ENCODE measurements at places on chromosomes 6 and 20.

DNA sequence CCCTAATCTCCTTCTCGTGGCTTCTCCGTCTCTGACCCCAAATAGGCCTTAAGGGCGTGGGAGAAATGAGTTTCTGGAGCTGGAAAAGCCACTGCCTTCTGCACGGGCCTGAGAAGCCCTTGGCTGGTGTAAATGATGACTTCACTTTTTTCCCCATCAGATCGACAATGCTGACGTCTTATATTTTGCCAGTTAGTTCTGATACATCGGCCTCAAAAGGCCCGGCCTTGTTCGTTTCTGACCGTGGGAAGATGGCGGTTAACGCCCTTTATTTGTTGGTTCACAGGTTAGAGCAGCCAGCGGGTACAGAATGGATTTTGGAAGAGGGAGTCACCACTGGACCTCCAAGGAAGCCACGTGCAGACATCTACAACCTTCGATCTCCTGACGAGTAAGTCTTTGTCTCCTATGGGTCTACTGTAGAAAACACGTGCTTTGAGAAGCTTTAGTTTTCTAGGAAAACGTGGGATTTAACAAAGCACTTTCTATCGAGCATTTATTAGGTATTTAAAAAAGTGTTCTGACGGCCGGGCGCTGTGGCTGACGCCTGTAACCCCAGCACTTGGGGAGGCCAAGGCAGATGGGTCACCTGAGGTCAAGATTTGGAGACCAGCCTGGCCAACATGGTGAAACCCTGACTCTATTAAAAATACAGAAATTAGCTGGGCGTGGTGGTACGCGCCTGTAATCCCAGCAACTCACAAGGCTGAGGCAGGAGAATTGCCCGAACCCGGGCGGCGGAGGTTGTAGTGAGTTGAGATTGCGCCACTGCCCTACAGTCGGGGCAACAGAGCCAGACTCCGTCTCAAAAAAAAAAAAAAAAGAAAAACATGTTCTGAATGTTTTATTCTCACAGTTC, 1.2 kb upstream of the ZNFX1 start:
- DNase-seq: peak; percentile 26

GRCh38 chr20:19368351-19368750, 155.9 kb downstream of the SLC24A3 start:
- no peak for DNase-seq

DNA sequence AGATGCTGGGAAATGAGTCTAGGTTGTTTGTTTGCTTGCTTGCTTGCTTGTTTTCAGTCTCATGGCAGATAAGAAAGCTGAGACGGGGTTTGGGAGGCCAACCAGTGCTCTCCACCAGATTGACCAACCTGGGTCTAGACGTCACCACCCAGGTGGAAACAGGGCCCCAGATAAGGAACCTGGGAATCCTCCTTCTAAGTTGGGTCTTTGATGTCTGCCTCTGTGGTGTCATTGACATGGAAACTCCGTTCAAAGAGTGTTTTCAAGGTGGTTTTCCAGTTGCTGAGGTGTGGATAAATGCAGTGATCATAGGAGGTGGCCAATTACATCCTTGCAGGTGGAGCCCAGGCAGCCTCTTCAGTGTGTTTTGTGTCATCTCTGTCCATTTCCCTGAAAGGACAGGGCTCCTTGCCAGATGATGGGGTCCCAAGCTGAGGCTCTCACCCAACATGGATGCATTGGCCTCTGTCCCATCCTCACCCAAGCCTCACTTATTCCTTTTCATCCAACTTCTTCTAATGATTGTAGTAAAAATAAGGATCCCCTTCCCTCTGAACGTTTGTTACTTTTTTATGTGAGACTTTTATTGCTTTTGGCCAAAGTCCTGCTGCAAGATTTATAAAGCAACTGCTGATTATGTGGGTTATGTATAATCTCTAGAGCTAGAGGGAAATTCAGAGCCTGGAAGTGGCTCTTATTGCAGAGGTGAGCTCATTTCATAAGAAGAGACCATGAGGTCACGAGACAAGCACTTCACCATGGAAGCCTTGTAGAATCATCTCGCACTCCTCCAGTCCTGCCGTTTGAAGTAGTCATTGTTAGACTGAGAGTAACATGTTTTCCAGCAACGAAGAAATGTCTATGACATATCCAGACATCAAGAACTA, 32.0 kb upstream of the SYNDIG1 start:
- no peak for DNase-seq

GRCh38 chr6:16948396-16948795, 153.5 kb upstream of the STMND1 start:
- DNase-seq: no peak

DNA sequence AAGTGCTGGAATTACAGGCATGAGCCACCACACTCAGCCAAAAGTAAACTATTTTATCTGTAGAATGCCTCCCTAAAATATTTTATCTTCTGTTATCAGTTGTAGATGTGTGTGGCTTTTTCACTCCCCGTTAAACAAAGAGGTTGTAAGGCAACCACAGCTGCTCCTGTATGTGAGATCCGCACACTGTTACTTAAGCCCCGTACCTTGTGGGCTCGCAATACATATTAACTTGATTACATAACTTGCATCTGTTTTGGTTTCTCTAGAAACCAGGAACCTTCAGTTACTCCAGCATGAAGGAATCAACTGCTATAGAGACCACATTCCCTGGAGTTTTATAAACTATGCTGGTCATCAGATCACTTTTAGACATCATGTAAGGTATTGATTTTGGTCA, 420.1 kb upstream of the SLC35B3 start:
- DNase-seq: no peak

DNA sequence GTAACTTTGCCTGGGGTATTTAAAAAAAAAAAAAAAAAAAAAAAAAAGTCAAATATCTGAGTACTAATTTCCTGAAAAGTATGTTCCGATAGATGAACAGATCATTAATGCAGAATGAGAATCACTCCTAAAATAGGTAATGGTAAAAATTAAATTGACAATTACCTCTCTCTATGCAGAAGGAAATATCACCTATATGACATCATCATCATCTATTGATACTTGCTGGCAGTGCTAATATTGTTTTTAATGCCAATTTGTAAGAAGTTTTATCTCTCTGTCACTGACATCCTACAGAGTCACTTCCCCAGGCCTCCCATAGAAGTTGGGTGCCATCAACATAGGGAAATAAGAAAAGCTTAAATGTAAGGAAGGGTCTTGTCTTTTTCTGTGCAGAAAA, 29.9 kb downstream of the ADNP start:
- DNase-seq: no peak

GRCh38 chr6:133749427-133749826, 139.5 kb upstream of the TCF21 start:
- DNase-seq: no peak

DNA sequence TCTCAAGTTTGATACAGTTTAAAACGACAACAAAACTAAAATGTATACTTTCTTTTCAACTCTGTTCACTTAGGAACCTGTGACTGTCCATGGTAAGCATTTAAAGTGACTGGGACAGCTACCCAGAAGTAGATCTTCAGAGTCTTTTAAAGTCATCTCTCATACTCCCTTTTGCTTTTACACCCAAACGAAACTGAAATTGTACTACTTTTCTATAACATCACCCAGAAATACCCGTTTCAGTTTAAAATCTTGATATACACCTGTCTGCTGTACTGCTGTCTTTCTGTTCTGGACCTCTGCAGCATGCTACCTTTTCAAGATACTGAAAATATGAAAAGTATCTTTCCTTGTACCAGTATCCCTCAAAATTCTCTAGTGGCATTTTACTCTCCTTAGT, 170.4 kb upstream of the THEMIS start:
- DNase-seq: no peak

- DNase-seq: no peak
Measured at GRCh38 chr20:19986419-19986818, 30.7 kb upstream of the NAA20 start.

GRCh38 chr20:47156301-47157137, 200.0 kb downstream of the ZMYND8 start:
- DNase-seq: no peak

- DNase-seq: peak; percentile 81
Measured at GRCh38 chr20:35447082-35447789, 8.2 kb upstream of the CEP250 start.

- DNase-seq: no peak
Measured at GRCh38 chr20:20321134-20321533, 46.8 kb upstream of the INSM1 start.

DNA sequence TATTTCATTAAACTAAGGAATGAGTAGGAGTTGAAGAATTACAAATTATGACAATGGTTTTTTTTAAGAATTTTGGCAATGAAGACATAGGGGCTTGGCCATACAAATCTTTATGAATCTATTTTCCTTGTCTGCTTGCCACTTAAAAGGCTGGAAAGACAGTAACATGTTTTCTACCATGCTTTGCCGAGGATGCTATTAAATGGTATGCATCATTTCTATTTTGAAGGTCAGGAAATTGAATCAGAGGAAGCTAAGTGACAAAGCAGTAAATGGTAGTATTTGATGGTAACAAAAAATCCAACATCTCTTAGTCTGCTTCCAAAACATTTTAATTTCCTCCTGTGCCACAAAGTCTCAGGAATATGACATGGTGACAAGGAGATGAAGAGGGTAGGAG, 287.2 kb downstream of the RFPL4B start:
- DNase-seq: no peak

GRCh38 chr6:148968771-148969602, 222.2 kb downstream of the UST start:
- DNase-seq: no peak

DNA sequence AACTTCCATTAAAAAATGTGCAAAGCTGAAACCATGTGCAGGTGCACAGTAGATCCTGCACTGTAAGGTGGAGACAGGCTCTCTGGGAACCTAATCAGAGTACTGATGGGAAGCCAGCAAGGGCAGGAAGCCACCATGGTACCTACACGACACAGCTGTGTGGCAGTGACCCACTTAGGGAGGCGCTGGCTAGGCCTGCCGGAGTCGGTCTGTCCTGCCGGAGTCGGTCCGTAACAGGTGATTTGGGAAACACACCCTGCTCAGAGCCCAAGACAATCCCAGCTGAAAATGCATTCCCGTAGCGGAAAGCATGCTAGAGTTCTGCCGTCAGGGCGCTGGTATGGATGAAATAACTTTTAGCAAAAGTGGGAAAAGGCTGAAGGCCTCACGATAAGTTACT, 17.2 kb downstream of the TXNDC5 start:
- no peak for DNase-seq

DNA sequence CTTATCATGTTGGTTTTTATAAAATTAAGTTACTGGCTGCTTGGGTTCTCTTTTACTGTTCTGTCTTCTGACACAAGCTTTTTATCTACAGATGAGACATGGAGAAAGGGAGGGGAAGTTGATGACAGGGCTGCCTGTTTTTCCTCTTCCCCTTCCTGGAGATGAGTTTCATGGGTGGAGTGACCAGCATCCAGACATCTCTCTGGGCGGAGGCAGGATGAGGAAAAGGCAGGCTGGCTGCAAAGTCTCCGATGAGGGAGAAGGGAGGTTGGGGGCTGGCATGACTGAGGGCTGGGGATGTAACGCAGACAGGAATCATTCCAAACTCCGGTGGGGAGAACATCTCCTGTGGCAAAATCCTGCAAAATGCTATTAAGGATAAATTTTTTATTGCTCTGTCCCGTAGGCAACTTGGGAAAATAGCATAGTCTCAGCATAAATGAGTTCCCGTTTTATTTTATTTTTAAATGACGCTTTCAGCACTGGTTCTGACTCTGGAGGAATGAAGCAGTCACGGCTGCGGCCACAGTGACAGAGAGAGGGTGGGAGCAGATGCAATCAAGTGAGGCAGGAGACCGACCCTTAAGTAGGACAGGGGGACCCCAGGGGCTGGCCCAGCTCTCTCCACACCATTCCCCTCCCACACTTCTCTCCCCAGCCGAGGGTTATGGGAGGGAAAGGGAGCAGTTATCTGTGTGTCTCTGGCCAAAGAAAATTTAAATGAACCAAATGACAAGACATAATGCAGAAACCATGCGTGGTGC, 108.8 kb upstream of the PMEPA1 start:
- DNase-seq: no peak

DNA sequence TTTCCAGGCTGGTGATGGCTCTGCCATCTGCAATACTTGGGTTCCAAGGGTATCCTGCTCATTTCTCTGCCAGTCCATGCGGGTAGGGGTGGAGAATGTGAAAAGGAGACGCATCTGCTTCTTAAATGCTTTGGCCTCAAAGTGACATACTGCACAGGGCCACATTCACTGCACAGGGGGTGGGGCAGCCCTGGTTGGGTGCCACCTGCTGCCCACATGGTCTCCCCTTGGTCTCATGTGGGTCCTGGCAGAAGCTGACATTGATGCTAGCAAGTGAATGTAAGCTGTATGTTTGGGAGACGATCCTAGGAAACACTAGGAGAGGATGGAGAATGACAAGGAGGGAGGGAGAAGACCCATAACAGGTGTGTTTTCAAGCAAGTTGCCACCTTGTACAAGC, 140.9 kb downstream of the EDN3 start:
- no peak for DNase-seq

GRCh38 chr20:53252002-53252401, 279.8 kb downstream of the TSHZ2 start:
- no peak for DNase-seq

DNA sequence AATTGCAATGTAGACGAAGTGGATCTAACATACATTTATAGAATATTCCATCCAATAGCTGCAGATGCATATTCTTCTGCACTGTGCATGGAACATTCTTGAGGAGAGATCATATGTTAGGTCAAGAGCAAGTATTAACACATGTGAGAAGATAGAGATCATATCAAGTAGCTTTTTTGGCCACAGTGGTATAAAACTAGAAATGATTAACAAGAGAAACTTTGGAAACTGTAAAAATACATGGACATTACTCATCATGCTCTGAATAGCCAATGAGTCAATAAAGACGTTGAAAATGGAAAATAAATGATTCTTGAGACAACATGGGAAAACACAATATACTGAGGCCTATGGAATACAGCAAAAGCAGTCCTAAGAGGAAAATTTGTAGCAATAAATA, 94.2 kb downstream of the STXBP5 start:
- DNase-seq: no peak

- DNase-seq: no peak
Measured at GRCh38 chr6:151869787-151870186, 62.3 kb downstream of the ESR1 start.

- DNase-seq: no peak
Measured at GRCh38 chr20:62675156-62675876, 33.0 kb downstream of the SLCO4A1 start.

DNA sequence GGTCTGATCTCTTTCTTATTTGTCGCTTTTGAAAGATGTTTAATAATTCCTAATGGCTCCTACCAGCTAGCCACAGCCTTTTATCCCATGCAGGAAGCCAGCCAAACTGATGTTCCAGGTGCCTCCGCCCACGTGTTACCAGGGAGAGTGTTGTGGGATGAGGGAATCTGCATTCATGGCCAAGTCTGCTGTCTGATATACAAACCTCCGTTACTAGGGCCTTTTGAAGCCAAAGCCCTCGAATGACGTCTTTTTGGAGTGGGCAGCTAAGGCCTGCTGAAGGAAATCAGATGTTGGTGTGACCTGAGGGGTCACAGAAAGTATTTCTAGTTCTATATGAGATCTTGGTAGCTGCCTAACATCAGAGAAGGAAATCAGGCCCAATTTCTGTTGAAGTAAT, 21.3 kb downstream of the STK35 start:
- no peak for DNase-seq

GRCh38 chr20:17748279-17748678, 48.5 kb downstream of the BANF2 start:
- no peak for DNase-seq
